ENCODE measurements at places on chromosomes 11 and 22.

- DNase-seq: peak; percentile 76
Observed at GRCh38 chr22:50030297-50031188, 18.0 kb upstream of the IL17REL start.

DNA sequence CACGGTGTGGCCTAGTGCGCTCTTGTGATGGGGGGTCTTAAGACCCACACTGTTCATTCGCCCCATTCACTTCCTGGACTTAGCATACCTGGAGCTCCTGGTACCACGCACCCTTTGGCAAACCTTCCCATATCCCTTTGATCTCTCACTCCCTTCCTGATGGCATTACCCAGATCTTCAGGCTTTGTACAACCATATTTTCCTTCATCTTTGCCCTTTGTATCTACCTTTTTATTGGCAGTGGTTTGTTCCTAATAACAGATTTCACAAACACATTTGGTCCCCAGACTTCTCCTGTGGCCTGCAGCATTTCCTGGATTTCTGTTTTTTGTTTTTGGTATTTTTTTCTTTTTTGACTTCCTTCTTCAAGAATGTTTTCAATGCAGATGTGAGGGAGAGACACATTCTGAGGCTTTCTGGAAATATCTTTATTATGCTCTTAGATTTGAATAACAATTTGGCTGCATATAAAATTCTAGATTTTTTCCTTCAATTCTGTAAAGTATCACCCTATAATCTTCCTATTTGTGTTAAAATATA lies 16.1 kb upstream of the IFITM3 start:
- DNase-seq: no peak

GRCh38 chr11:3121931-3122774 lies 43.0 kb downstream of the OSBPL5 start:
- DNase-seq: no peak

- no peak for DNase-seq
Observed at GRCh38 chr22:27668828-27669797, 132.4 kb downstream of the MN1 start.

DNA sequence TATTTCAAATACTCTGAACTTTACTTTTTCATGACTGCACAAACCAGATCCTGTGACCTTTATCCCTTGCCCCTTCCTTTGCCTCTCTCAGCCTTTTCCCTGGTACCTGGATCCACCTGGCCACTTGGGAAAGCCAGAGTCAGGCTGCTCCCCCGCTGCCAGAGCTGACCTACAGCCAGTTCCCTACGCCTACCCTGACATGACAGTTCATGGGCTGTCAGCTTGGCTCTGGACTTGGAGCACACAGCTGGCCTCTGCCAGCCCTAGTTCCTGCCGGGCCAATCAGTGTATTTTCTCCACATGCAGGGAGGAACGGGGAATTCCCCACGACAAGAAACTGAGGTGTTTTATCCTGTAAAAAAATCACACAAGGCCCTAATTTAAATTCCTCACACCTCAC lies 382.6 kb downstream of the INSC start:
- DNase-seq: no peak

DNA sequence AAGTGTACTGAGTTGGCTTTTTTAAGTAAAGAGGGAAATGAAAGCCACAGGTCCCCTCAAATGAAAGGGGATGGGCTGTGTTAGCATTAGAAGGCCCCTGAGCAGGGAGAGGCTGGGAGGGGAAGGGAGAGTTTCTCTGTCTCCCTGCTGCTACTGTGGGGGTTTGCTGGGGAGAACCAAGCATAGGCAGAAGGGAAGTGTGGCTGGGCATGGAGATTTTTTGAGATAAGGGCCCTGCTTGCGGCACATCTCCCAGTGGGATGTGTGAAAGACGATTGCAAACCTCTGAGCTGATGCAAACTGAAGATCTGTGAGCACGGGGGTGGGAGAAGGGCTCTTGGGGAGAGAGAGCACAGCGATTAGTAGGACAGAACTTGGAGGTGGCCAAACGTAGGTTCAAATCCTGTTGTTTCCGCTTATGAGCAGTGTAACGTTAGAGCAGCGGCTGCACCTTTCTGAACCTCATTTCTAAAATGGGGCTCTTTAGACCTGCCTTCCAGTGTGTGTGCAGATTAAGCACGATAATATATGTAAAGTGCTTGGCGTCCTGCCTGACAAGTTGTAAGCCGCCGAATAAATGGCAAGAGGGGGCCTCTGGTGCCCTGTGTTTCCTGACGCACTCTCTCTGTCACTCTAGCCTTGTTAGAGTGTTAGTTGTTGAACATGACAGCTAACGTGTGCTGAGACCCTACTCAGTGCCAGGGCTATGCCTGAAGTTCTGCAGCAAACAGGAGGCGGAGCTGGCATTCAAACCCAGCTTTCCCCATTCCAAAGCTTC lies 122.3 kb downstream of the GRIK4 start:
- no peak for DNase-seq

- no peak for DNase-seq
Observed at GRCh38 chr22:40056559-40056958, 61.8 kb downstream of the FAM83F start.

- DNase-seq: no peak
Observed at GRCh38 chr11:80239217-80239616, 798.4 kb upstream of the TENM4 start.

DNA sequence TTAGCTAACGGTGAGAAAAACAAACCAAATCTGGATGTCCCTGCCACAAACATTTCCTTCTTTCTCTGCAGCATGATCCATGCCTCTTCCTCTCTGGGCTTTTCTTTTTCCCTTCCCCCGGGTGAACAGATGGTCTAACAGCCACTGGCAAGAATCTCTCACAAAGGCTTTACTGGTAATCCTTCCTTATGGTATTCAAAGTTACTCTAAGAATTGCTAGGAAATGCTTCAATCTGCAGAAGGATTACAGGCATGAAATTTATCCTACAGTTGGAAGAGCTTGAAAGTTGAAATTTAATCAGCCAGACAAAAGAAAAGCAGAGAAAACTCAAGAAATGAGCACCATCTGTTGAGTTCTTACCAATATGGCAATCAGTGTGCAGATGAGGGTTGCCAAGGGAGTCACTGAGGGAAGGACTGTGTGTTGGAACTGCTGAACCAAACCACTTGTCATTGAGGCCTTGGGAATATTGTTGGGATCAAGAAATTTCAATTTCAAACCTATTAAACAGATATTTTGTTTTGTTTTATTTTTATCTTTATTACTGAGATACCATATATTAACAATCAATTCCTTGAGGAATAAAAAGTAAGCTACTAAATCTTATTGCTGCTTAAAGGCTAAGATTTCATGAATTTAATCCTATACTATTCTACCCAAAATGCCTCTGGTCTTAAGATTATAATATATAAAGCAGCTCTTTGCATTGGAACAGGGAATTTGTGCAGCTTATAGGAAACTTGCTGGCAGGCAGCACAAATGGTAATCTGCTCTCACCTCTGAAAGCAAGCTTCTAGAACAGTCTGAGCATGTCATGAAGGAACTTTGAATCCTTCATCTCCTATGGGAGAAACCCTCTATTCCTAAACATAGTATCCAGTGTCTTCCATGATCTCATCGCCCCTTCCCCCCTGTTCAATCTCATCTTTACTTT lies 29.7 kb upstream of the NDUFC2 start:
- DNase-seq: no peak

GRCh38 chr11:42620796-42621195 lies 691.0 kb upstream of the API5 start:
- no peak for DNase-seq

- peak; percentile 40 for DNase-seq
Observed at GRCh38 chr11:6757373-6757967, 14.3 kb downstream of the OR2AG2 start.

DNA sequence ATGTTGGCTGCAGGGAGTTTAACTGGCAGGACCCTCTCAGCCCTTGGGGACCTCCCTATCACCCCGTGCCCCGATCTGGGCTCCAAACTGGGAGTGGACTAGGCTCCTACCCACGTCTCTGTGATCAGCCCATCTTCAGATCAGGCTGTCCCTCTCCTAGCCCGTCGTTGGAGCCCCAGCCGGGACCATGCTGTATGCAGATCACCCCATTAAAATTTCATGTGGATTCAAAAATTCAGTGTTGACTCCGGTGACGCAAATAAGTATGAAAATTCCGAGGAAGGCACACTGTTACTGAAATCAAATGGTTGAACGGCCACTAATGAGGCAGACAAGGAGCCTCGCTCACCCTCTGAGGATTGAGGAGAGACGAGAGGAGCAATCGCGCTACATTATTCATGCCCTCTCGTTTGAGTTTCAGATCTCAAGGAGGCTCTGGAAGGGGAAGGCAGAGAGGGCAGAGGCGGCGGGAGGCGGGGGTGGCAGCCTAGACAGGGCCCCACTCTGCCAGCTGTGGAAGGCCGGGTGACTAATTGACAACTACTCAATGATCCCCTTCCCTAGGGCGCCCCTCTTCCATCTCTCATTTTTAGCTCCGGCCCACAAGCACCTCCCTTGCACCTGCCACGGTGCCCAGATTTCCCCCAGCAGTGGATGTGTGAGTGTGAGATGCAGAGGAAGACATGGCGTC lies 255.4 kb downstream of the MIAT start:
- DNase-seq: no peak

GRCh38 chr22:40348025-40348658 lies 1.8 kb downstream of the ADSL start:
- DNase-seq: peak; percentile 45

- no peak for DNase-seq
Observed at GRCh38 chr11:26703411-26704191, 18.3 kb downstream of the SLC5A12 start.

Data from activated T-helper 1 cell treated with anti-CD3 and anti-CD28 coated beads, Interleukin-12 subunit alpha, Interleukin-12 subunit beta, Interleukin-2, Interleukin-4 antibody, amounts not matched to agents 30 ng/mL and 10 ng/mL and 1 ng/mL, durations not matched to agents 14 hours and 24 hours and 36 hours (primary cell).